ENCODE measurements at places on chromosomes 2 and 18. TPM values are rescaled to one million over a fixed set of nuclear protein-coding genes. Genes with fewer than 3 reads are reported as not detected.

- no peak for DNase-seq
Measured at GRCh38 chr18:79387615-79388014, 8.1 kb upstream of the NFATC1 start.

- peak; percentile 89 for DNase-seq
Measured at GRCh38 chr2:241812730-241813643, 4.0 kb downstream of the NEU4 start.

DNA sequence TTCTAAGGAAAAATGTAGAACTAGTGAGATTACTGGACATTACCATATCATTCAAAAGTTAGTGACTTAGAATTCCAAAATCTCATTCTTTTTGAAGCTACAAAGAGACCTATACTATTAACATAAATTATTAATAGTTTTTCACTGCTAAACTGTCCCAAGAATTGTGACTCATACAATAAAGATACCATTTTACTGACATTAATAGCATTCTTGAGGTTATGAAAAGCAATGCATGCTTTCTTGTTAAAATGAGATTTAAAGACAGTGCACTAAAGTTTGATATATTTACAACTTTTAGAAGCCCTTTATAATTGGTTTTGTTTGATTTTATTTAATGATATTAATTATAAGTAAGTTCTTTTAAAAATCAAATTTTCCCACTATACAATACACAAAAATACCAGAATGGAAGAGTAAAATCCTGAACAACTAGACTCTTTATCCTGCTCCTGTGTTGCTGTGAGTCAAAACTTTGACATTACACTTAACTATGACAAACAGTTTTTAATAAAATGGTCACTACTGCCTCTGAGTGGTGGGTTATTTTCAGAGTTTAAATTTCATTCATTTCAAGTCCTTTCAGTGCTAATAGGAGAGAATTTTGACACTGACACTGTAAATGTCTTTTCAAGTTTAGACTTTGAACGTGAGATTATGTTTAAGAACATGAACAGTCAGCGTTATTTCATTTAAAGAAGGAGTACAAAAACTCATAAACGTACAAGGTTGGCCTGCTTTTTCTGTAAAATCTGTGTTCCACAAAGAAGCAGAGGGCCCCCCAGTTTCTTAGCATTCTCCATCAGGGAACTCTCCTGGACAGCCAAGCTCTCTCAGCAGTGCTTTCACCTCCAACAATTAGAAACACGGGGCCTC, 54.5 kb downstream of the FAM124B start:
- no peak for DNase-seq

GRCh38 chr2:106011380-106011779, 182.7 kb downstream of the UXS1 start:
- no peak for DNase-seq

DNA sequence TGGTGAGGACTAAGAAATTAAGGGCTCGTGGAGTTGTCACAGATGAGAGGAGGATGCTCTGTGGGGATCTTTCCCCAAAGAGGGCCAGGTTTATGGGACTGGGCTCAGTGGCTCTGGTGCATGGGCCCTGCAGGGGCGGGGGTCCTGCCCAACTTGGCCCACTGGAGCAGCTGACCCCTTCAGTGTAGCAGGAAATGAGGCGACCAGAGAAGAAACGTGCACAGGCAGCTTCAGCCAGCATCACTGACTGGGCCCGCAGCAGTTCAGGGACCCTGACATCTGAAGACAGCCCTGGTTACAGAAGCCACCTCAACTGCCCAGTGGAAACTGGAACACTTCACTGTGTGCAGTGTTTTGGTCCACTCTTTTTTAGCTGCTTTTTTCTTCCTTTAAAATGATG, 72.8 kb downstream of the EMILIN2 start:
- no peak for DNase-seq

- DNase-seq = no peak
Measured at GRCh38 chr2:12861344-12861930, 144.7 kb downstream of the TRIB2 start.

GRCh38 chr2:36238106-36238505, 117.5 kb upstream of the CRIM1 start:
- DNase-seq = no peak

DNA sequence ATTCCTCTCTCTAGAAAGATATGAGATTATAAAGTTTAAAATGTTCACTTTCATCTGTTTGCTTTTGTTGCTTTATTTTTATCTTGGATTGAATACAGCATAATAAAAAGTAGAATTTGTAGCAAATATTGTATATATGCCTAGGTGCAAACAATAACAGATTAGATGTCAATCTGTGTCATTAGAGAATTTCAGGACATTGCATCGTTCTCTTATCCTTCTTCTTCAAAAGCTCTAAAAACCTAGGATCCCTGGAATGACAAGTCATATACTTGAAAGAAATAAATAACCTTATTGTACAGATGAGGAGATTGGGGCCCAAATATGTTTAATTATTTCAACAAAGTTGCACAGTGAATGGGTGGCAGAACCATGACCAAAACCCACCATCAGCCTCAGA, 102.8 kb upstream of the BZW1 start:
- DNase-seq = no peak

DNA sequence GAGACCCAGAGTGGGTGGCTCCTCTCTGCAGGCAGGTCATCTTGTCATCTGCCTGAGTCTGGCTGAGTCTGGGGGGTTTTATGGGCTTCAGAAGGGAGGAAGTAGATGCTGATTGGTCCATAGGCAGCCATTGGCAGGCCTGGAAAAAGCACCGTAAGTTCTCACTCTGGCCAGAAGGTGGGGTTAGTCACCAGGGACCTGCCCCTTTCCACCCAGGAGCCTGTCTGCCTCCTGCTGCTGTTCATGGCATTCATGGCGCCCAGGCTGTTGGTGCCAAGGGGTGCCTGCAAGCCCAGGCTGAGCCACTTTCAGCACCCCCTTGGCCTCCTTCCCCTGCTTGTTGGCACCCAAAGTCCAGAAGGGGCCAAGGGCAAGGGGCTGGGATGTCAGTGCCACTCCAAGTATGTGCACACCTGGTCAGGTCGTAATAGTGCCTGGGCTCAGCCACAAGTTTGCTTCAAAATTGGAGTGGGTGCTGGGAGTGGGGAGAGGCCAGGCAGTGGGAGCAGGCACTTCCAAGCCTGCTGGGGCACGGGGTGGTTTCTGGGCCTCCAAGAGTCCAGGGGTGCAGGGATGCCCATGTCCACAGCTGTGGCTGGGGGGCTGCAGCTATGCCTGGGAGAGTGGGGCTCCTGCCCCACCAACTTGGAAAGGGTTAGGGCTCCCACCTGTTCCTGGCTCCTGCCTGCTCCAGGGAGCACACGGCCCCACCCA, 178.1 kb downstream of the FAM210A start:
- peak; percentile 72 for DNase-seq

GRCh38 chr2:224283466-224283965, 118.4 kb downstream of the FAM124B start:
- no peak for DNase-seq

DNA sequence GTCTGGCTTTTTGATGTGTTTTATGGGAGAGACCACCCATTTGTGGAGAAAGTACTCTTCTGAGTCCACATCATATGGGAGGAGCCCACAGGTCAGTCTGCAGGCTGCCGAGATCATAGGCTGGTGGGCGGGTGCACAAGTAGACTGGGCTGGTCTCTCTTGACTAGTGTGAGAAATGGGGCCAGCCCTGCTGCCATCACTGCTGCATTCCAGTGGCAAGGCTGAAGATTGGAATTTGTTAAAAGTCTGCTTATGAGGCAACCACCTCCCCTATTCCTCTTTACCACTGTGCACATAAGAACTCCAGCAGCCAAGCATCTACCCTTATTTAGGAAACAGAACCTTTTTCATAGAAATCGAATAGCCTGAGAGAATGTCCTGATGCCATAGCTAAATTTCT, 200.7 kb downstream of the DIS3L2 start:
- DNase-seq = no peak

DNA sequence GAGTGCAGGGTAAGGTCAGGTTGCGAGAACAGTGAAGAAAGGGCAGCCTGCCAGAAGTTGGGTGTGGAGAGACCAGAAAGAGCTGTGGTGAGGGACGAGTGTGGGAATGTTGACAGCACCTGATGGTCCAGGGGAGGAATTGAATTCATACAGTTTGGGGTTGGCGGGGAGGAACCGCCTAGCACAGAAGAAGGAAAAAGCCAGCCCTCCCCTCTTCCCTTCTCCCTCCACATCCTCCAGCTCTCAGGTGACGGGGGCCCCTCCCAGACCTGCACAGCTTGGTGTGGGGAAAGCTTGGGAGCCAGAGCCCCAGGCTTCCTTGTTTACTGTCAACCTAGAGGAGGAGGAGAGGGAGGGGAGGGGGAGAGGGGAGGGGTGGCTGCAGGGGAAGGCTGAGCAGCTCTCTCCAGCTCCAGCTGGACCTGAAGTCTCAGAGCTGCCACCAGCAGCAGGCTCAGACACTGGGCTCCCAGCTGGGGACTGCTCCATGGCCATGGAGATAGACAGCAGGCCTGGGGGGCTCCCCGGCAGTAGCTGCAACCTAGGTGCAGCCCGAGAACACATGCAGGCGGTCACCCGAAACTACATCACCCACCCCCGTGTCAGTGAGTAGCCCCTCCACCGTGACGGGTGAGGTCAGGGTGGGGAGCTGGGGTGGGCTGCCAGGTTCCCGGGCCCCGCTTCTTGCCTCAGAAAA, at the start of gene ATP6V1B1:
TSS of gene ATP6V1B1 (plus strand) at position 433 of the 697 bp plus-strand sequence. CDS start at position 488, 55 bp downstream.
- DNase-seq = no peak

- DNase-seq = no peak
Measured at GRCh38 chr18:49668574-49669275, 106.9 kb downstream of the LIPG start.

GRCh38 chr2:7539760-7540159, 622.5 kb downstream of the RNF144A start:
- peak; percentile 55 for DNase-seq

GRCh38 chr18:56124186-56124585, 514.2 kb downstream of the TXNL1 start:
- no peak for DNase-seq

DNA sequence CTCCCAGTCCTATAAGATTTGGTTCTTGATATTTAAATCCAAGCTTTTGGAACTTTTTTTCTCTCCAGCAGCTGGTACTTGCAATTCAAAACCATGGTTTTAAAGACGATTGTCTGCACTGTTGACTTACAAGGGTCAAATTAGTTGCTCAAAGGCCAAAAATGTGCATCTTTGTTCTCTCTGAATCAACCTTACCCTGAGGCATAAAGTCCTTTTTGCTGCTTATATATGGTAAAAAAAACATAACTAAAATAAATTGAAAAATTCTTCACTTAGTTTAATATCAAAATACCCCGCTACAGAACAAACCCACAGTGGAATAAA, 592.7 kb downstream of the XIRP2 start:
- DNase-seq = no peak

DNA sequence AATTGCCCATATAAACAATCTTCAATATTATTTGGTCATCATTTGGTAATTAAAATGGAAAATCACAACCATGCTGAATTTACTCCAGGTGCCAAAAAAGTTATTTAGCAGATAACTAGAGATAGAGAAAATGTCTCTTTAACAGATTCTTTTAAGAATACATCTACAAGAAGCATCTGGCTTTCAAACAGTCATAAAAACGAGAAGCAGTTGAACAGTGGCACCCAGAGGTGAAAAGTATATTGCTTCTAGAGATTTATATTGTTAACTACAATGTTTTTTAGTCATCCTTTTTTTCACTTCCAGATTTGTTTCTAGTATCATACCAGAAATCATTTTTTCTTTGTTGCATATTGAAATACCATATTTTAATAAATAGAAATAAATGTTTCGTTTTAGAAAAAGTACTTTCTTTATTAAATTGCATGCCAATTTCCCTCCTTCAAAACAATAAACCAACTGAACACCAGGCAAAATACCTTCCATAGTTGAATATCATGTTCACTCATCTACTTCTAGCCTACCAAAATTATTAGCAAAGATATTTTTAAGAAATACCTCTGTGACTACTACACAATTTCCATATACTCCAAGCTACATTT, 65.4 kb upstream of the HNRNPA3 start:
- no peak for DNase-seq

- no peak for DNase-seq
Measured at GRCh38 chr2:27069436-27069835, 2.0 kb downstream of the OST4 start.

DNA sequence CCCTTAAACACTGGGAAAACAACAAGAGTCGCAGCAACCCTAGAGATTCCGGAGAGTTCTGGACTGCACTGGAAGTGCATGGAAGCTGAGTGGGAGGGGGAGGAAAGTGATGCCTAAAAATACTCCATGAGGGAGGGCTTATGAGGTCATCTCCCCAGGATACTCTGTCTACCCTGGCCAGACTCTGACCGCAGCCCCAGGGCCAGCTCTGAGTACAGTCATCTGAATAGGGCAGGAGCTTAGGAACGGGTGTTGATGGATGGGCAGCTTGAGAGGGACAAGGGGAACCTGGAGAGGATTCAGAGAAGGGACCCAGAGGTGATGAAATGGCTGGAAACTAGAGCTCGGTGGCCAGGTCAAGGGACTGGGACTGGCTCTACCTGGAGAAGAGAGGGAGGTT, 79.3 kb upstream of the IGFBP5 start:
- DNase-seq = no peak

- no peak for DNase-seq
Measured at GRCh38 chr2:170817093-170818035, 677 bp downstream of the GAD1 start.

Gene FAM161A
- total RNA-seq = 2.9 TPM

Gene GRP
- total RNA-seq = not detected

Gene PMS1
- total RNA-seq = 37.1 TPM

Gene SIX3
- not detected for total RNA-seq

Gene REG3A
- total RNA-seq = not detected

Gene FAM124B
- total RNA-seq = not detected
